ENCODE measurements at places on chromosomes 13 and 19. TPM values are rescaled to one million over a fixed set of nuclear protein-coding genes. Genes with fewer than 3 reads are reported as not detected.

- DNase-seq, result no peak
Measured at GRCh38 chr19:38020311-38020710, 113.3 kb downstream of the SIPA1L3 start.

GRCh38 chr13:103246581-103247200, 180.5 kb upstream of the SLC10A2 start:
- no peak for DNase-seq

GRCh38 chr13:89380101-89380500, 1708.9 kb downstream of the SLITRK5 start:
- DNase-seq, result no peak

GRCh38 chr13:106243011-106243565, 292.4 kb downstream of the EFNB2 start:
- no peak for DNase-seq

HDGFL2 gene
- 77.3 TPM for total RNA-seq

- no peak for DNase-seq
Measured at GRCh38 chr13:98678741-98679140, 73.7 kb downstream of the SLC15A1 start.

- no peak for DNase-seq
Measured at GRCh38 chr13:42985312-42986175, 6.5 kb downstream of the EPSTI1 start.

- DNase-seq, result no peak
Measured at GRCh38 chr13:40058757-40059236, 403.3 kb downstream of the COG6 start.

FRY gene
- total RNA-seq, result 7.0 TPM

NCAN gene
- total RNA-seq, result not detected

ARRDC2 gene
- 30.6 TPM for total RNA-seq

- no peak for DNase-seq
Measured at GRCh38 chr13:80989241-80989640, 648.3 kb upstream of the SPRY2 start.

DNA sequence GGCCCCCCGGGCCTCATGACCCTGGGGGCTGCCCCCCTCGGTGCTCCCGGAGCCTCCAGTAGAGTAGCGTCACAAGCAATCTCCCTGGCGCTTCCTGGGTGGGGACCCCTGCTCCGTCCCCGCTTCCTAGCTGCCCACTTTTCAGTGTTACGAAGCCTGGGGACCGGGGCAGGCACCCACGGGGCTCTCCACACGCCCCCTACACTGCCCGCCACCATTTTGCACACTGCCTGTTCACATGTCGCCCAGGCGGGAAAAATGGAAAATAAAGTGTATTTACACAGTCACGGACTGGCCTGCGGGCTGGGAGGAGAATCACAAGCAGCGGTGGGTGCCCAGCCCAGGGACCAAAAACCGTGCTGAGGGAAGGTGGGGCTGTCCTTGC, 9.5 kb downstream of the PRR36 start:
- DNase-seq, result no peak

GRCh38 chr13:39525506-39525905, 77.5 kb downstream of the LHFPL6 start:
- no peak for DNase-seq

GRCh38 chr19:54009440-54009839, 18.0 kb downstream of the CACNG6 start:
- DNase-seq, result no peak

GRCh38 chr13:111915104-111915551, 151.8 kb upstream of the SOX1 start:
- no peak for DNase-seq

DNA sequence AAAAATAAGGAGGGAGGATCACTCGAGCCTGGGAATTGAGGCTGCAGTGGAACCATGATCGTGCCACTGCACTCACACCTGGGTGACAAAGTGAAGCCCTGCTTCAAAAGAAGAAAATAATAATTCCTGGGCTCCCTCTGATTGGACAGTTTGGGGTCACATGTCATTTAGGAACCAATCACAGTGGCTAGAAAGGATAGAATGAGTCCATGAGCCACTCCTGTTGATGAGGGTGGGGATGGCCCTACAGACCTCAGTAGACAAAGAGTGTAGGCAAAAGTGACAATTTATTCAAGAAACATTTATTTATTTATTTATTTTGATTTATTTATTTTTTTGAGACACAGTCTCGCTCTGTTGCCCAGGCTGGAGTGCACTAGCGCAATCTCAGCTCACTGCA, 26.8 kb upstream of the ADGRE5 start:
- DNase-seq, result peak; percentile 62

DNA sequence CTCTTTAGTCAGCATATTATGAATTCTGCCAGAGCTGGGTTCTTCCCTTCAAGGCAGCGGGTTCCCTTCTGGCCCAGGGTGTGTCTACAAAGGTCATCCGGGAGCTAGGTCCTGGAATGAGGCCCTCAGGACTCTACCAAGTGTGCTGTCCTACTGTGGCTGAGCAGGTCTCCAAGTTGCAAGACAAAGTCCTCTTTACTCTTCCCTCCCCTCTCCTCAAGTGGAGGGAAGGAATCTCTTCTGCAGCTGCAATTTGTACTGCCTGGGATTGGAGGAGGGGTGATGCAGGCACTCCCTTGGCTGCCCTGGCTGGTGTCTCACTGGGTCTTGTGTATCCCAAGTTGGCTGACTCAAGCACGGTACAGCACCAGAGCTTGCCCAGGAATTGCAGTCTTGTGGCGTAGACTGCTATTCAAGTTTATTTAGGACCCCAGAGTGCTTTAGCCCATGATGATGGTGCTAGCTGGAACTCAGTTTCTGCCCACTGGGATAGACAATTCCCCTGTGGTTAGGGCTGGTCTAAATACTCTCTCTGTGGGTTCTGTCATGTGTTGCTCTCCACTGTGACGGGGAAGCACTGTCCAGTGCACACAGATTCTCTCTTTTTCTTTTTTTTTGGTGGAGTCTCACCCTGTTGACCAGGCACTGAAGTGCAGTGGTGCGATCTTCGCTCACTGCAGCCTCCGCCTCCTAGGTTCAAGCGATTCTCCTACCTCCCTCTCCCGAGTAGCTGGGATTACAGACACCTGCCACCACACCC, 28.5 kb downstream of the RFC3 start:
- DNase-seq, result no peak

NUDT15 gene
- 15.9 TPM for total RNA-seq

DNA sequence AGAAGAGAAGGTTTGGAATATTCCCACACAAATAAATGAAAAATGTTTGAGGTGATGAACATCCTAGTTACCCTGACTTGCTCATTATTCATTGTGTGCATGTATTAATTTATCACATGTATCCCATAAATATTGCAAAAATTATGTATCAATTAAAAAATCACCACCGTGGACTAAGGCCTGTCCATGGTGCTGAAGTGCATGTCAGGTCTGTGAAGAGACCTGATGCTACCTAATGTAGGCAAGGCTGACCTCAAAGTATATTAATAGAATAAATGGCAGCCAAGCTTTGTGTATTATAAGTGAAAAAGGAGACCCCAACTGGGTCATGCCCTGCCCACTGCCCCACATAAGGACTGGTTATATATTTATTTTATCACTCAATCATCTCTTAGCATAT, 34.4 kb upstream of the ZNF835 start:
- DNase-seq, result no peak

DNA sequence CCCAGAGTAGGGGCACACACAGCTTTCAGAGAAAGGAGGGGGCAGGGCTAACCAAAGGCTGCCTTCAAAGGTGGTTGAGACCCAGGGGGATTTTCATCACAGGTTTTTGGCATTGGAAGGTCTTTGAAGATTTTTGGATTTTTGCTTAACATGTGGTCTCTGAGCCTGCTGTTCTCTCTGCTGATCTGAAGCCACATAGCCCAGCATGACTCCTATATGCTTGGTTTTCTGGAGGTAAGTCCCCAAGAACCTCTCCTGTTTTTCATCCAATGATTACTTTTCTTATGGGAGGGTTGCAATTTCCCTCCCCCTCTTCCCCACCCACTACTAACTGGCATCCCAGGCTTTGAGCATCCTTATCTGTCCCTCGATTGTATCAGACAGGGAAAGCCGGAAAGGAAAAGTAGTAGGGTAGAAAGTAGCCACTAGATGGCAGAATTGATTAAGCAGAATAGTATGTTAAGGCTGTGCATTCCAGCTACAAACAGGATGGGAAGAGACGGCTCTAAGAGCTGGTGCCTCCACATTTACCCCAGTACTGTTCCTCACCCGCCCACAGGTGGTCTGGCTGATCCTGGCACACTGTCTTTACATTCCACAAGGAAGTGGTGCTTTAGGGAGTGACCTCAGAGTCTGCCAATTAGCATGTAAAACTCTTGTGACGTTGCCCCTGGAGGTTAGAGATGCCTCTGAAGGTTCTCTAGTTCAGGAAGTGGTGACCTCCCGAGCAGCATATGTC, 218.9 kb upstream of the EDNRB start:
- peak; percentile 51 for DNase-seq

DNA sequence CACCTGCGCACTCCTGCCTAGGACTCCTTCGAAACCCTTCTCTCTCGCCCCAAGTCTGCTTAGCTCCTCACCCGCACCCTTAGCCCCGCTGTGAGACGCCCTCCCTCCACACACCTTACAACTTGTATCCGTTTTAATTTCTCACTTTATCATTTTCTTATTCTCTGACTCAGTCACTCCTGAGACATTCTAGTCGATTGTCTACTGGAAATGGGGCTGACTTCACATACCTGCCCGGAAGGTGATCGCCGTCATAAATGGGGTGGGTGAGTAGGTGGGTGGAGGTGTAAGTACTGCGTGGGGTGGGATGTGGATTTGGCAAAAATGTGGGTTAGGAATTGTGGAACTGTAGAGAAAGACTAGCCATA, 714 bp downstream of the NDFIP2 start:
- DNase-seq, result peak; percentile 16

GAPDHS gene
- not detected for total RNA-seq

DNA sequence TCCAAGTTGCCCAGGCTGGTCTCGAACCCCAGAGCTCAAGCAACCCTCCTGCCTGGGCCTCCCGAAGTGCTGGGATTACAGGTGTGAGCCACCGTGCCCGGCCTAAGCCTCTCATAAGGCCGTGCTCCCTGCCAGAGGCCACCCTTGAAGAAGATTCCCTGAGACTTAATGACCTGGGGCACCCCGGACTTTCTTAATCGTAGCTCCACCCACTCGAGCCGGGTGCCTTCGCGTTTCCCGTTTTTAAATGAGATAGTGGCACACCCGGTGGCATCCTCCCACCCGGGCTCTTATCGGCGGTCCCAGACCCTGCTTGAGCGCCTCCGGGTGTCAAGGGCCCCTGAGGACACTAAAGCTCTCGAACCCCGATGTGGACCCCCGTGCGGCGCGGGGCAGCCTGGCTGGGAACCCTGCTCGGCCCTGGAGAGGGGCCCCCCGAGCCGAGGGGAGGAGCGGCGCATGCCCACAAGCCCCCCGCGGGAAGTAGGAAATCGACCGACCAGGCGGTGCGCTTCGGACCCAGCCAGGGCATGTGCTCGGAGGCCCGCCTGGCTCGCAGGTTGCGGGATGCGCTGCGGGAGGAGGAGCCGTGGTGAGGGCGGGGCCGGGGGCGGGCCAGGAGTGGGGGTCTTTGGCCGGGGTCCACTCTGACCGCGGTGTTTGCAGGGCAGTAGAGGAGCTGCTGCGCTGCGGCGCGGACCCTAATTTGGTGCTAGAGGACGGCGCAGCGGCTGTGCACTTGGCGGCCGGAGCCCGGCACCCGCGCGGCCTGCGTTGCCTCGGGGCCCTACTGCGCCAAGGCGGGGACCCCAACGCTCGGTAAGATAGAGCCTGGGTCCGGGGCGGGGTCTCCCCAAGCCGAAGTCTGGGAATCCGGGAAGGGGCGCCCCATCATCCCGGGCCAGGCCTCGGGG, at the start of gene ANKLE1:
ANKLE1 (plus strand) TSS at position 511 of the 914 bp plus-strand sequence; CDS start at position 531, 20 bp downstream.
- peak; percentile 82 for DNase-seq

PSG4 gene
- not detected for total RNA-seq

GNG14 gene
- total RNA-seq, result not detected

- no peak for DNase-seq
Measured at GRCh38 chr13:68174893-68175292, 944.8 kb upstream of the PCDH9 start.

F10 gene
- not detected for total RNA-seq

SLC10A2 gene
- not detected for total RNA-seq

GRCh38 chr13:75754936-75755335, 118.8 kb downstream of the LMO7 start:
- no peak for DNase-seq

- peak; percentile 68 for DNase-seq
Measured at GRCh38 chr19:49997709-49998108, 27.5 kb downstream of the VRK3 start.

DNA sequence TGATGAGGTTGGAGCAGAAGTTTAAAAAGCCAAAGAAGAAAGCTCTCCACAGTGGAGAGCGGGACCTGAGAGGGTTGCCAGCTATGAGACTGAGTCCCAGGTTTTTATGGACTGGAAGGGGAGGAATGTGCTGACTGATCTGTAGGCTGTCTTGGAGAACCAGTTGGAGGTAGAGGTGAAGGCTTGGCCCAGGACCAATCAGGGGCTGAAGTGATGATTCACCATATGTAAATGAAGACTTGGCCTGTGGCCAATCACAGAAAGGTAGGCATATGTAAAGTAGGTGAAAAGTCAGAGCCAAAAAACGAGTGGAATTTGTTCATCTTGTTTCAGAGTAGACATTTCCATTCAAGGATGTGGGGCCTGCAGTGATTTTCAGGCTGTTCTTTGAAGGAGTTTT, 17.5 kb upstream of the KBTBD6 start:
- no peak for DNase-seq
